ENCODE measurements at places on chromosomes 4 and X.

DNA sequence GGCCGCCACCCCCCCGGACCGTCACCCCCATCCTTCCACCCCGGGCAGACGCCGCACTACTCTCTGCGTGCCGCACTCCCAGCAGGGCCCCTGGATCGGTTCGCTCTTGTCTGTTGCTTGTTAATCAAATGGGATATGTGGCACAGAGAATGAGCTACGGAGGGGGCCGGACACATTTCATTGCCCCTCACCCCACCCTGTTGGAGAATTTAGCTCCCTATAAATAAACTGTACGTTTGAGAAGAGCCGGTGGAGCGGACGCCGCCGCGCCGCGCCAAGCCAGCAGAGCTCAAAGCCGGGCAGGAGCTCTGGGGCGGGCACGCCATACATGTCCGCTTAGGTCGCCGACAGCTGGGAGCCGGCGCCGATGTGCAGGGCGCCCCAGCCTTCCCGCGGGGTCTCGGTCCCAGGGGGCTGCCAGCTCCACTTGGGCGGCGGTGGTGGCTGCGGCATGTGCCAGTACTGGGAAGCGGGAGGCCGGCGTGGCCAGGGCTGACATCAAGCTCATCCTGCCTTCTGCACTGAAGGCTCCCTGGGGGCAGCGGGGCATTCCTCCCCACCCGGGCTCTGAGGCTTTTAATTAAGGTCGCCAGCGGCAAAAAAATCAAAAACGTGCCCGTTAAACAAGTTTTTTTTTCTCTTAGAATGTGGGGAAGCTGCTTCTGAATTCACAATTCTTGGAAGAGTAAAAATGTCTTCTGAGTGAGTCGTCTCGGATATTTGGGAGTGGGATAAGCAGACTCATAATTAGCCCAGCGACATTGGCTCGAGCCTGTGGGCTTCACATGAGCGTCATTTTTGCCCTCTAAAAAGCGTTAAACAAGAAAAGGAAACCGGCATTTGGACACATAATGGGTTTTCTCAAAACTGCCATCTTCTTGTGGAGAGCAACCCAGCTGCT, 1.1 kb upstream of the PCDH19 start:
- no peak for DNase-seq

DNA sequence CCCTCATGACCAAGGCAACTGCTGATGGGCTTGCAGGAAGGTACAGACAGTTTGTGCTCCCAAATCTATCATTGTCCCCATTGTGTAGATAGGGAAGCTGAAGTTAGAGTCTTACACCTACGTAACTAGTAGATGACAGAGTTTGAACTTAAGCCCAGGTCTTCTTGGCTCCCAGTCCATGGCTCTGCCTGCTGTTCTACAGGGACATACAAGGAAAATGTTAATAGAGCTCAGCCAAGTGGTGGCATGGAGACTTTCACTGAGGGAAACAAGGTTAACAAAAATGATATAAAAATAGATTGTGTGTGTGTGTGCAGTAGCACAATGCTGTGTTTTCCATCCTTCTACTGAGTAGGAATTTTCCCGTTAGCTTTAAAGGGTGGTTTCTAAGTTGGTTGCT, 936.5 kb downstream of the RPA4 start:
- no peak for DNase-seq

- DNase-seq, result no peak
These were observed 563.9 kb downstream of the GRXCR1 start for GRCh38 chr4:43456383-43456782.

DNA sequence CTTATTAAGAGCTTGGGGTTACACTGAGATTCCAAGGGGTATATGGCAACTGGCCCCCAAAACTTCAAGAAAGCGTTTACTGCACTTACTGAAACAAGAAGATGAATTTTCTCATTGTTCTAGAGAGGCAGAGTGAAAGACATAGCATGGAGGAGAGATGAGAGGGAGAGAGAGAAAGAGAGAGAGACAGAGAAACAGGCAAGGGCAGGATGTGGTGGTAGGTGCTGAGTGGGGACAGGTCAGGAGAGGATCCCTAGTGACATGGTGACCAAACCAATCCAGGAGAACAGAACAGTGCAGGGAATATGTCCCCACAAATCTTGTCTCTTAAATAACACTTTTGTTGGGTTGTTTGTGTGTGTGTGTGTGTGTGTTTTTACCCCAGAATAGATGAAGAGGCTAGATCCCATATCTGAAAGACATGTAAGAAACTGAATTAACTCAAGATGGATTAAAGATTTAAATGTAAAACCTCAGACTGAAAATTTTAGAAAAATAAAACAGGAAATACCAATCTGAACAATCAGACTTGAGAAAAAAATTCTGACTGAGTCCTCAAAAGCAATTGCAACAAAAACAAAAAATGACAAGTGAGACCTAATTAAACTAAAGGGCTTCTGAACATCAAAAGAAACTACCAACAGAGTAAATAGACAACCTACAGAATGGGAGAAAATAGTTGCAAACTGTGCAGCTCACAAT, 202.2 kb downstream of the QDPR start:
- no peak for DNase-seq

Data from stimulated activated CD4-positive, alpha-beta T cell treated with anti-CD3 and anti-CD28 coated beads, Interleukin-4, amount 100 ng/mL, for 48 hours (primary cell).